Activated CD8-positive, alpha-beta T cell treated with anti-CD3 and anti-CD28 coated beads for 36 hours (primary cell): ENCODE measurements at places on chromosomes 2 and 18. TPM values are rescaled to one million over a fixed set of nuclear protein-coding genes. Genes with fewer than 3 reads are reported as not detected.
A peak's percentile ranks its signal among the peaks of the same experiment; 100 is the strongest.

DNA sequence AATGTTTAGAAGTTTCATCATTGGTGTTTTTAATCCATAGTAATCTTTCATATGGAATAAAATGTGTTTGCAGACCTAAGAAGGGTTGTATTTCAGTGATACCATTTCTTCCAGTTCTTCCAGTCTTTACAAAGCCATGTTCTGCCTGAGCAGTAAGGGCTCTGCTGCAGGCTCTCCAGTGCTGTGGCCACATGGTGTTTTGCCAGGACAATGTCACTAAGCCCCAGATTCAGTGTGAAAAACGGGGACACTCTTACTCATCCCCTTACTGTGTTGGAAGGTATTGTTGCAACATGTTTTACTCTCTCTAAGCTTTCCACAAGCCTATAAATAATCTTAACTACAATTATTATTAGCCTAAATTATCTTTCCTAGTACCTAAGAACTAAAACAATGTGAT, 481.4 kb upstream of the CDH7 start:
- no peak for DNase-seq

GRCh38 chr2:128166746-128167353, 75.8 kb downstream of the UGGT1 start:
- DNase-seq, result no peak

Gene RNU2-63P
- total RNA-seq, result 7.6 TPM

- no peak for DNase-seq
Observed at GRCh38 chr2:149388120-149388816, 57.9 kb downstream of the LYPD6 start.

- no peak for DNase-seq
Observed at GRCh38 chr2:105183555-105184323, 57.8 kb upstream of the GPR45 start.

DNA sequence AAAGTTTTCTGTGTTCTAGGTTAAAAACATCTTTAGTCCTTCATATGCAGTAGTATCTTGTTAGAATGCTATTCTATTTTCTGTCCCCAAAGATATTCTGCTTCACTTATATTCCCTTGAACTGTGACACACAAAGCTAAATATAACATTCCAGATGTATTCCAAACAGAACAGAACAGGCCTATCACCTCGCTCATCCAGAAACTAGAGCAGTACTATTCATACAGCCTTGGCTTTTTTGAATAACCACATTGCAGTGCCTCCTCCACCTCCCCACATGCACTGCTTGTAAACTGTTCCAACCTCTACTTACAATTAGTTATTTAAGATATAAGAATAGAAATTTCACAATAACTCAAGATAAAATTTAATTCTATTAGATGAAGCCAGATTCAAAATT, 196.8 kb downstream of the EXOC6B start:
- no peak for DNase-seq

DNA sequence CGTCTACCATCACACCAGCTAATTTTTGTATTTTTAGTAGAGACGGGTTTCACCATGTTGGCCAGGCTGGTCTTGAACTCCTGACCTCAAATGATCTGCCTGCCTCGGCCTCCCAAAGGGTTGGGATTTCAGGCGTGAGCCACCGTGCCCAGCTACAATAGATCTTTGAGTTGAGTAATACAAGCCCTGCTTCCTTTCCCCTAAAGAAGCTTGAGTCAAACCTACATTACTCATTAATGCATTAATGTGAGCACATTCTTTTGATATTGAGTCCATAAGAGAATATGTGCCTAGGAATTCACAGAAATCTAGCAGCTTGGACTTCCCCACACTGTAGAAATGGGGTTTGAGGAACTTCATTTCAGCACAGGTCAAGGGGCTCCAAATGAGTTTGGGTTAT, 39.6 kb downstream of the PSMG2 start:
- DNase-seq, result no peak

DNA sequence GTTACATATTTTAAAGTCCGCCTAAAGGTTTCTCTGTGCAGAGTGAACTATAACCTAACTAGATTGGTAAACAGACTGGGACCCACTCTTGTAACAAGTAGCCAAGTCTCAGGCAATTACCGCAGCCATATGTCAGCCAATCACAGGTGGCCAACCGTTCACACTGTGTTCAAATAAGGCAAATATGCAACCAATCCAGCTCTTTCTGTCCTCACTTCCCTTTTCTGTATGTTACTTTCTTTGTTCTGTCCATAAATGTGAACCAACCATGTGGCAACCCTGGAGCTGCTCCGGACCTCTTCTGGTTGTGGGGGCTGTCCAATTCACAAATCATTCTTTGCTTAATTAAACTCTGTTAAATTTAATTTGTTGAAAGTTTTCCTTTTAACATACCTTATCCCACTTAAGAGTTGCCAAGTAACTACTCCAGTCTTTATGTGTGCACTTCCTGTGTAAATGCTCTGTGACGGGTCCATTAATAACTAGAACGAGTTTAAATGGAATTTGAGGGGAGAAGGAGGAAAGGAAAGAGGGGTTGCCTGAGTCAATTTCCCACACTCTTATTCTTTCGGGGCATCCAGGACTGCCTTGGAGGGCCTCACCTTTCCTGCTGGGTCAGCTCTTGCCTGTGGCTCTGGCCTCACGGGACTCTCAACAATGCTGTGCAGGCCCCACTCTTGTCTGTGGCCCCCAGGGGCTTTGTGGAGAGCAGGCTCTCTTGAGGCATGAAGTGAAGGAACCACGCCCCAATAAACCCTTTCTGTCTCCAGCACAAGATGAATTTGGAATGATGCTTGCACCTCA, 6.6 kb upstream of the RPL37A start:
- DNase-seq, result no peak

DNA sequence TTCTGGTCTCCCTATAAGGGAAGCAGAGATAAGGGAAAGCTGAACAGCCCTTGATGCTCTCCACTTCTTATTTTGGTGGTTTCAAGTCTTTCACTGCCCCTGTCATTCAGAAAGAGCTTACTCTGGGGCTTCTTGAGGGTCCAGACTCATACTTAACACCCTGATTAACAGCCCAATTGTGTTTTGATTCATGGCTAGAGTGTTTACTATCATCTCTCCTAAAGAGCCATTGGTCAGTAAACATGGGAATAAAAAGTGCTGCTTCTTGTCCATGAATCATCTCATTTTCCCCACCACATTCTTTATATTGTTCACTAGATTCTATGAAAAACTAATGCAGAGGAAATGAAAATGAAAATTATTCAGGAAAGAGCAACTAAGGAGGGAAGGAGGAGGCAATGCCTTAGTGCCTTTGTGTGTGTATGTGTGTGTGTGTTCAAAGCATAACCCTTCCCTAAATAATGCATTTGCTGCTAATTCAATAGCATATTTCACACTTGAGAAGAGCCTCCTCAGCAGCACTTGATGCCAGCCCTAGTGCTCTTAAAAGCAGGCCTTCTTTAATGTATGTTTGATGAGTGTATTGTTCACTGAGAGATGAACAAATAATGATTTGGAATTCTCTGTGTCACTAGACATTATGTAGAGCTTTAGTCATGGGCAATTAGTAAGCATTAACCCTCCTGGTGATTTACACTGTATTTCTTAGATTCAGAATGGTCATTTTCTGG, 63.5 kb downstream of the DCC start:
- DNase-seq, result no peak

Gene LRP2
- total RNA-seq, result 1.8 TPM

GRCh38 chr2:127857265-127857808, 618 bp downstream of the POLR2D start:
- peak; percentile 21 for DNase-seq

DNA sequence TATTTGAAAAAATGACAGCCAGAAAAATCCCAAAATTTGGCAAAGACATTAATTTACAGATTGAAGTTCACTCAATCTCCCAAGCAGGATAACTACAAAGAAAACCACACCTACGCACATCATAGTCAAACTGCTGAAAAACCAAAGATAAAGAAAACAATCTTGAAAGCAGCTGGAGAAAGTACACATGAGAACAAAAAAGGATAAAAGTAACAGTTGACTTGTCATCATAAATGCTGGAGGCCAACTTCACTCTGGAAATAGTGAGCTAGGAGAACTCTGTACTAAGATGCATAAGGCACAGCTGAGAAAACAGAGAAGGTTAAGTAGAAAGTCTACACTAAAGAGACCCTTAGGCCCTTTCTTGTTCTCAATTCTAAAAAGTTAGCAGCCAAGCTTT, 73.1 kb downstream of the TLK1 start:
- DNase-seq, result no peak

DNA sequence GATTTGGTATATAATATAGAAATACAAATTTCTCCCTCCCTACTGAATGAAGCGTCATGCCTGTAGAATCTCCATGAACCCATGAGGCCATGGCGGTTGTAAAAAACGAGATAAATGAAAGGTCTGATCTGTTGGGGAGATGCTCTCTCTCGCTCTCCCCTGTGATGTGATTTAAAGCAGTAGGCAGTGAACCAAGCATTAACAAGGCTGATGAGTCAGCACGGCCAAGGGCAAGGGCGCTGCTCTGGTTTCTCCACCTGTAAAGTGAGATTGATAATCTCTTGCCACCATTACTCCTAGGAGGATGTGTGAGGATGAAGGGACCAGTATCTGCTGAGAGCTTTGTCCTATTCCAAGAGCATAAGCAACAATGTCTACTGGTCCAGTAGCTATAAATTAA, 553.3 kb downstream of the CMPK2 start:
- DNase-seq, result no peak

- DNase-seq, result peak; percentile 85
Observed at GRCh38 chr2:43224131-43224570, 2.3 kb downstream of the ZFP36L2 start.

DNA sequence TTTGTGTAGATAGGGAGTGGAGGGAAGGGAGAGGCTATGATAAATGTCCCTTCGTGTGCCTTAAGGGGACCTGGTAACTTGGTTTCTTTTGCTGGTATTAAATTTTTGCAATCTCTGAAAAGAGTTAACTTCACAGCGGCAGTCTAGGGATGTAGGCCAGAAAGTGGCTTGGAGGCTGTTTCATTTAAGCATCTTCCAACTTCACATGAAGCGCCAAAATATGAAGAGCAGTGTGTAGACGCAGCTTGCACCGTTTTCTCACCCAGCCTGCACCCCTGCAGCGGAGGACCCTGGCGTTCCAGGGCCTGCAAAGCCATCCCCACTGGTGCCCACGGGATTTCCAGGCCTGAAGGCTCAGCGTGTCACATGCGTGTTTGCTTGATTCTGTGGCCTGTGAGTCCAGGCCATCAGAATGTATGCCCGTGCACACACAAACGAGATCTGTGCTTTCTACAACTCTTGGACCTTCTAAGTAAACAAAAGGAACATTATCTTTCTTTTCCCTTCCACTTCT, 87.2 kb upstream of the EPB41L3 start:
- DNase-seq, result no peak

DNA sequence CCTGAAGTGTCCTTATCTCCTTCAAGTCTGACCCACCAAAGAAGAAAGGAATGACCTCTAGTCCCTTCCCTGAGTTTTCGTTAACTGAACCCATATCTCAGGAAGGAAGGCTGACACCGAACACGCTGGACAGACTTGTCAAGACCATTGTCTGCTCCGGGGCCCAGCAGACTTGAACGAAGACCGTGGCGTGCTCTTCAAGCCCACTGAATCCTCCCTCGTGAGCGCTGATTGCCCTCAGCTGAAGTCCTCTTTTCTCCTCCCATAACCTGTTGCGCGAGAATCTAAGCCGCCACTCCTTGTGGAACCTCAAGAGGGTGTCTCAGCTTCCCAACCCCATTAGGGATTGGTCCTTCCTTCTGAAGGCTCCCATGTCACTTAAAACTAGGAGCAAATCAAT, 634 bp upstream of the CNDP1 start:
- DNase-seq, result no peak

- DNase-seq, result no peak
Observed at GRCh38 chr2:147628971-147629421, 215.8 kb upstream of the ACVR2A start.

- peak; percentile 63 for DNase-seq
Observed at GRCh38 chr2:113136828-113137775, 9.7 kb downstream of the IL1RN start.

- no peak for DNase-seq
Observed at GRCh38 chr18:6785001-6785400, 55.5 kb downstream of the ARHGAP28 start.

GRCh38 chr18:59101830-59102414, 37.8 kb upstream of the SEC11C start:
- no peak for DNase-seq

GRCh38 chr2:41657226-41657625, 390.6 kb upstream of the PKDCC start:
- DNase-seq, result no peak

- DNase-seq, result no peak
Observed at GRCh38 chr2:157940024-157940423, 63.9 kb upstream of the ACVR1 start.

DNA sequence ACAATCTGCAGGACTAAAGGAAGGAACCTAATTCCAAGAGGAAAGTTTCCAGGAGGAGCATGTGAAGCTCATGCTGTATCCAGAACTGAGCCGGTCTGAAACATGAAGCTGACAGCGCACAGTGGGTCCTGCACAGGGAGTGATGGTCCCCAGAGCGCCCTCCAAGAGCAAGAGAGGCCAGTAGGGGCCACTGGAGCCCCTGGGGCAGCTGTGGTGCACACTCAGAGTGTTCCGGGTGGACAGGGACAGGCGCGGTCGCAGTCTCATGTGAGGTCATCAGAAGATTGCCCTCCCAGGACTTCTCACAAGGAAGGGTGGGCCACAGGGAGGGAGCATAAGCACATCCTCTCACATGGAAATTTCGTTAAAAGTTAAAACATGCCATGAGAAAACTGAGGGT, 355.9 kb downstream of the EIPR1 start:
- no peak for DNase-seq

Gene FZD7
- total RNA-seq, result 0.65 TPM

DNA sequence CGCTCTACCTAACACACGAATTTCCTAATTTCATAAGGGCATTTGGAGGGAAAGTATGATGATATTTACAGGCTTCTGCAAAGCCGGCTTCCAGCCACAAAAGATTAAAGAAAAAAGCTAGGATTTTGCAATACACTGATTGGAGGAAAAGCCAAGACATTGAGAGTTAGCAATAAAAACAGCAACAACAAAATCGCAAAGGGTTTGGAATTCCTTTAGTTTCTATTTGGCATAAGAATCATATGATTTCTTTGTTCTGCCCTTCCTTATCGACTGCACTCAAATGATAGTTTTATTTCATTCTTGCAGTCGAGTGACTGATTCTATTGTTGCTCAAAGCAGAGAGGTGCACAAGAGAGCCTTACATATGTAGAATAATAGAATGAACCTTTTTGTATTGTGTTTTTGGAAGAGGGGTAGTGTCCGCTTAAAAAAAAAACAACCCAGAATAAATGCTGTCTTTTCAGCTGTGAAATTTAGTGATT, 3.9 kb upstream of the ZNF532 start:
- no peak for DNase-seq

DNA sequence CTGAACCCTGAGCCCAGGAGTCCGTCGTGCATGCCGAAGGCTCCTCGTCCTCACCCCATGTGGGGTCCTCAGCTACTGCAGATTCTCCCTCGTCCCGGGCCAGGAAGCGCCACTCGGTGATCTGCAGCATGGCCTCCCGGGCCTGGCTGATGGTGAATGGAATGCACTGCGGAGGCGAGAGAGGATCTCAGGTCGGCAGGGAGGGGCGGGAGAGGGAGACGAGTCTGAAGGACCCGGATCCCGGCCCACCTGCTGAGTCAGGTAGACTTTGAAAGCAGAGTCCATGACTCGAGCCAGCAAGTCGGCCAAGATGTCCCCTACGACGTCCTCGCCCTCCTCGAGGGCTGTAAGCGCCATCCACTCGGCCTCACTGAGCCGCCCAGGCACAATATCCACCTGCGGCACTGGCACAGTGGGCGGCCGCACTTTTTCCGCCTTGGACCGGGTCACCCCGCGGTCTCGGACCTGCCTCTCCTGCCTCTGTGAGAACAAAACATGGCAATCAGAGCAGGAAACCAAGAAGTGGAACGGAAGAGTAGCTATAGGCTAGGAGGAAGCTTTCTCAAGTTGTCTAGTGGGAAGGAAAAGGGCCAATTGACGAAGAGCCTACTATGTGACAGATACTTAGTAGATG, 5.5 kb downstream of the C2orf81 start:
- DNase-seq, result no peak
